ENCODE measurements at places on chromosomes 6 and 20.
A peak's percentile ranks its signal among the peaks of the same experiment; 100 is the strongest.

DNA sequence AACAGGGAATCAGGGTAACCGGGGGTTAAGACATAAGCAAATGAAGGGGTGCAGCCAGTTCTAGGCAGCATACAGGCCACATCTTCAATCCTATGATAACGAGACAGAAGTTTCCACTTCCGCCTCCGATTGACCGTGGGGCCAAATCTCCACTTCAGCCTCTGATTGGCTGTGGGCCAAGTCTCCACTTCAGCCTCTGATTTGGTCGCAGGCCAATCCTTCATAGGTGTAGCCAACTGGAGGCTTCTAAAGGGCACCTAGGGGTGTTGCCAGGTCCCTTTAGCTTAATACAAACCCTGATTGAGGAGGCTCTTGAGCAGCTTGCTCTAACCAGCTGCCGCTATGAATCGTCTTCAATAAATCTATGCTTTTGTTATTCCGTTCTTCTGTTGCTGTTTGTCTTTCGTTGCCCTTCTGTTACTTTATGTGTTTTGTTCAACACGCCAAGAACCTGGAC, 2.1 kb upstream of the ERGIC3 start:
- DNase-seq: peak; percentile 91

- no peak for DNase-seq
Measured at GRCh38 chr6:84027340-84028181, 6.0 kb upstream of the MRAP2 start.

DNA sequence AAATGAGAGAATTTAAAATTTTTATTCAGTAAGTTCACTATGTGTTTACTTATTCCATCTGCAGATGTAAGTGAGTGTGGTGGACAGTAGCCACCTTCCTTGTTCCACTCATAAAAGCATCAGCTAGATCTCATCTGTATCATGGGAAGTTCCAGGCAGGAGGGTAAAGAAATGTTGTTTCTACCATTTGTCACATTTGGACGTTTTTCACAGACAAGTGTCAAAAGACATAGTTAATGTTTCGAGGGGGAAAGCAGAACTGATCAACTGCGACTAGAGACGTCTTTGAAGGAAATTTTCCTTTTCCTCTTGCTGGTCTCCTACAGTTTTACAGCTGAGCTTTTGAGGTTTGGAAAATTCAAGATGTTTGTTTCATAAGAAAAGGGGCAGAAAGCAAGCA, 55.9 kb upstream of the ISM1 start:
- DNase-seq: no peak

DNA sequence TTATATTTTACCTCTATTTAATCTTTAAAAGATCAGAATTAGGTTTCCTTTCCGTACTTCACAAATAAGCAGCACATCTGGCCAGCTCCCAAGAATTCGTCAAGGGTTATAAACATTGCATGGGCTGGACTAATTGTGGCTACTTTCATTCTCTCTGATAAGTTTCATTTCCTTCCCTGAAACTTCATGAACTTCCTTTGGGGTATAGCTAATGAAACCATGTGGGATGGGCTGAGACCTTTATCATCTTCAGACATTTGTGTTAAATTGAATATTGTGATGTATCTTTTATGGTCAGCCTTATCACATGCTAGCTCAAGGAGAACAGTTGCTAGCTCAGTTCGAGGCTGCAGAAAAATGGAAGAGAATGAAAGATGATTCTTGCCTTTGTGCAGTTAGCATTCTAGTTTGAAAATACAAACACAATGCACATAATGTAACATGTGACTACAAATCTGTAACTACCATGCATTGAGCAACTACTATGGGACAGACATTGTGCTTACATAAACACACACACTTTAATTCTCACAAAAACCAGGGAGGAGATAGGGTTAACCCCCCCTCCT, 1.7 kb upstream of the GMPR start:
- DNase-seq: peak; percentile 98

DNA sequence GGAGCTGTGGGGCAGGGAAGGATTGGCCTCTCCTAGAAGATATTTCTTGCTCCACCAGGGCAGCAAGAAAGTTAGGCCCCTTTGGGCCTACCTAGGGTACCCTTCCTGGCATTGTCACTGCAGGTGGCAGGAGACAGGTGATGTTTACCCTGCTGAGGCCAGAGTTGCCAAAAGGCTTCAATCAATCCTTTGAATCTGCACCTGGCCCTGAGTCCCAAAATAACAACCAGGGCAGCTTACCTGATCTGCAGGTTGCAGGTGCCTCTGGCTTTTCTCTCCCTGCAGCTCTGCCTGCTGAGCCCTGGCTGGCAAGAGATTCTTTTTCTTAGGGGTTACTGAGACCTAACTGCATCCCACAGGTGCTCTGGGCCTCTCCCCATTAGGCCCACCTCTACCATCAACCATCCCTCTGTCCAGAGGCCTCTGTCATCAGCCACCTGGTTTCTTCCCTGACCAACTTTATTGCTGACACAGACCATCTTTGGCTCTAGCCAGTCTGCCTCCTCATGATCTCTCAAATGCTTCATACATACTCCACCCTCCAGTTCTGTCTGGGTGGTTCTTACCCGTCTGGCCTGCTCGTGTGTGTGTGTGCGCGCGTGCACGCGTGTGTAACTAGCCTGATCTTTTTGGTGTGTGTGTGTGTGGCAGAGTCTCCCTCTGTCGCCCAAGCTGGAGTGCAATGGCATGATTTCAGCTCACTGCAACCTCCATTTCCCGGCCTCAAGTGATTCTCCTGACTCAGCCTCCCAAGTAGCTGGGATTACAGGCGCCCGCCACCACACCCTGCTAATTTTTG, 13.7 kb downstream of the BCL2L1 start:
- DNase-seq: no peak

DNA sequence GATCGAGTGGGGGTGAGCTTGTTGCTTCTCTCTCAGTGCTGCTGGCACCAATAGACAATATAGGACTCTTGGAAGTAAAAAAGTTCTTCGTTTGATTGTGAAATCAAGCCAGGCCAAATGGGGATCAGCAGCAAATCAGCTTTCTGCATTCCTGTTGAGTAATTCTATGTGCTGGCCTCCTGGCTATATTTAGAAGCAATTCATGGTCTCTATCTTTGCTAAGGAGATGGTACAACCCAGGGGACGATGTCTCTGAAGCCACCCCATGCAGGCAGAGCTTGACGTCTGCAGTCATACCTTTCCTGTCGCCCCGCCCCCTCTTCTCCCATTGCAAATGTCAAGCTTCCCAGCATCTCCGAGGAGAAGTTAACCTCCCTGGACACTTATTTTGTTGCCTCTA, 199.1 kb downstream of the SCP2D1 start:
- peak; percentile 25 for DNase-seq

- no peak for DNase-seq
Measured at GRCh38 chr6:31567531-31568370, 4.3 kb upstream of the LTA start.

GRCh38 chr20:48563191-48563870, 264.5 kb downstream of the PREX1 start:
- DNase-seq: no peak

GRCh38 chr20:22055981-22056380, 350.5 kb downstream of the PAX1 start:
- DNase-seq: no peak

GRCh38 chr6:161117308-161117707, 125.7 kb downstream of the MAP3K4 start:
- no peak for DNase-seq
